Activated CD4-positive, CD25-positive, alpha-beta regulatory T cell treated with anti-CD3 and anti-CD28 coated beads, Interleukin-2, amount 50 U/mL, for 72 hours (primary cell): ENCODE measurements at places on chromosomes 2 and 18.

DNA sequence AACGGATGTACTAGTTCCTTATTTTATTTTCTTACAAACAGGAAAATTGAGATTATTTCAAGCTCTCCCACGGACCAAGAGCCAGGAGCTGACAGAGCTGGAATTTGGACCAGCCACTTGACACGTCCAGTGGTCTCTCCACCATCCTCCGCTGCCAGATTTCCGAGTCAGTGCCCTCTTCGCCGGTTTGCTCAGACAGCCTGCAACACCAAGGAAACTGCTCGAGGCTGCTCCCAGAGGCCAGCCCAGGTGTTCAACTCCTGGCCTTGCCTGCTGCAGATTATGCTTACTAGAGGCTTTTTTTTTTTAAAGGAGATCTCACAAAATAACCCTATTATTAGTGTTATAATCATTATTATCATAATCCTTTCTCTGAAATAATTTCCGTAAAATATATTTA is 779.8 kb downstream of the RNF144A start:
- DNase-seq, result no peak

DNA sequence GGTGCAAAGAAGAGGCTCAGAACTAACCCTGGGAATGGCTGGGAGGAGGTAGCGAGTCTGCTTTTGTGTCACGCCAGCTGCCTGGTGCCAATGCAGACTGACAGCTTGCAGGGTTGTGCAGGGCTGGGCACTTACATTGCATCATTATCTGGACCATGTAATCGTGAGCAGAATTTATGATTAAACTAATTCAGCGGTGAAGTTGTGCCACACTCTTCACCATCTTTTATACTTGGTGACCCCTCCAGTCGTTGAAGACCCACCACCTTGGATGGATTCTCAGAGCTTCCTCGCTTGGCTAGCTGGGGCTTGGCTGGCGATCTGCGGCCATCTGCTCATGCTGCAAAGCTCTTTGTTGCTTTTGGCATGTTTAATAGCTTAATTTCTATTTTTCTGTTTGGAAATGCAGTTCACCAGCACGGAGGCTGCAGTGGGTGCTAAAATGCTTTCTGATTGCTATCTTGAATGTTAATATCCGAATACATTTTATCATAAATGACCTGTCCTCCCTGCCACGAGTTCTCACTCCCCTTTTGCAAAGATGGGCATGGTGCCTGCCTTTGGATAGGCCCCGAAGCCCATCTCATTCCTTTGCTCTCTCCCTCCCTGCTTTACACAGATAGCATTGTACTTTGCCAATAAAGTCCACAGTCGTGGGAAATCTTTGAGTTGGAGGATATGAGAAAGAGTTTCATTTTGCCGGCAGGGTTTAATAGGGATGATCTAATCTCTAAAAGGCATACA is 188.2 kb downstream of the PRKCE start:
- DNase-seq, result no peak

DNA sequence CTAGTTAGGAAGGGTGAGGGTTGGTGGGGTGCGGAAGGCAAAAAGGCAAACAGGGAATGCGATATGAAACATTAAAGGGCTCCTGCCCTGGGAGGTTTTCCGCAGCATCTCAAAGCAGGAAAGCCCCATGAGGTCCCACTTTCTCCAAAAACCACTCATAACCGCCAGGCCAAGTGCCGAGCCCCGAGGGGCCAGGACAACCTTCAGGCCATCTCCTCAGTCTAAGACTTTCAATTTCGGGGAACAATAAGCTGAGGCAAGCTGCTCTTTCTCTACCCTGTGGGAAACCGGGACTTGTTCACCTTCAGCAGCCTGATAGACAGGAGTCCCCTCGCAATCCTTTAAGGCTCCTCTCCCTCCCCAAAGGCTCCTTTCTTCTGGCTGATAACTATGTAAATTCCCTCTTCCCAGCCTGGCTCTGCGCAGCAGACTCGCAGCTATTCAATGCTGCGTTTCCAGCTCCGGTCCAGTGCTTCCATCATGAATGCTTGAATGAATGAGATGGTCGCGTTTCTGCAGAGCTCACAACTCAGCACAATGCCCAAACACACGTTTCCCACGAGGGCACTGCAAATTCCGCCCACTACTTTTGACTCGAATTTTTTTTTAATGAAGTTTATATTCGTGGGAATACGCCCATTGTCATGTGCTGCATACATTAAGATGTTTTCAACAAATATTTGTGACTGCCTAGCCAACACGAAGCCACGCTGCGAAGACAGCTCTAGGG is 1.4 kb downstream of the LAMA1 start:
- no peak for DNase-seq

DNA sequence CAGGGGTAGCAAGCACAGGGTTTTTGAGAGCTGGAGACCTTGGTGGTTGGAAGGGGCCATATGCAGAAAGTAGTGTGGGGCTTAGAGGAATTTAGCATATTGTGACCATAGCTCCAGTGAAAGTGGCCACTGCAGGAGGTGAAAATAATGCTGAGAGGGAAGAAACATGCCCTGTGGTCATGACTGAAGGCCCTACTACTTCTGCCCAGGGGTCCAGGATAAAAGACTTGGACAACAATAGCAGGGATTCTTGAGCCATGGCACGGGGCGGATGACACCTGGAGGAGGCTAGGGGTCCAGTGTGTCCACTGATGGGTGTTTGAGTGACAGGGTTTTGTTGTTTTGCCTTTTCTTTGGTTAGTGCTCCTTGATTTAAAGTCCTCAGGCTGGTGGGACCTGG is 694.6 kb downstream of the CPS1 start:
- no peak for DNase-seq

DNA sequence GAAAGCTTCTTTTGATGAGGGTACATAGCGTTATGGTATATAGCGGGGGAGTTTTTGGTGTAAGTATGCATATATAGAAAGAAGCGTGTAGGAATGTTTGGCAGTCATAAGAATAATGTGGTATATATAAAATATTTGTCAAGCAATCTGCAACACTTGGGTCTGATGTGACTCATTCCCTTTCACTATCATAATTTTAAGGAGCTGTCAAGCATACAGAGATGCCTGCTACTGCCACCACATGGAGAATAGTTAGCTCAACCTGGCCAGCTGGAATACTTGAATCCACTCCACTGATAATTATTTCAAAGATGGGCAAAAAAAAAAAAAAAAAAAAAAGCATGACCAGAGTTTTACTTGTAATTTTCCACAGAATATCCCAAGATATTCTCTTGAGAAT is 559.8 kb upstream of the REG3G start:
- DNase-seq, result no peak

- DNase-seq, result no peak
Observed at GRCh38 chr2:7612969-7613368, 695.8 kb downstream of the RNF144A start.

DNA sequence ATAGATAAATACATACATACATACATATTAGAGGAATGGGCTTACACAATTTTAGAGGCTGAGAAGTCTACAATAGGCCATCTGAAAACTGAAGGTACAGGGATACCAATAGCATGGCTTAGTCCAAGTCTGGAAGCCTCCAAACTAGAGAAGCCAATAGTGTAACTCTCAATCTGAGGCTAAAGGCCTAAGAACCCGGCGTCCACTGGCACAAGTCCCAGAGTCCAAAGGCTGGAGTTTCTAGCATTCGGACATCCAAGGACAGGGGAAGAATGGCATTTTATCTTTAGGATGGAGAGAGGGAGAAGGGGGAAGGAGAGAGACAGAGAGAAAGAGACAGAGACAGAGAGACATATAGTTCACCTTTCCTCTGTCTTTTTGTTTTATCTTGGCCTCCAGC is 63.7 kb upstream of the SYT4 start:
- no peak for DNase-seq
